Stimulated activated CD4-positive, alpha-beta T cell treated with anti-CD3 and anti-CD28 coated beads, Interleukin-1b, Interleukin-23, amount 100 ng/mL, for 4 hours (primary cell): ENCODE measurements at places on chromosomes 7 and 10.

DNA sequence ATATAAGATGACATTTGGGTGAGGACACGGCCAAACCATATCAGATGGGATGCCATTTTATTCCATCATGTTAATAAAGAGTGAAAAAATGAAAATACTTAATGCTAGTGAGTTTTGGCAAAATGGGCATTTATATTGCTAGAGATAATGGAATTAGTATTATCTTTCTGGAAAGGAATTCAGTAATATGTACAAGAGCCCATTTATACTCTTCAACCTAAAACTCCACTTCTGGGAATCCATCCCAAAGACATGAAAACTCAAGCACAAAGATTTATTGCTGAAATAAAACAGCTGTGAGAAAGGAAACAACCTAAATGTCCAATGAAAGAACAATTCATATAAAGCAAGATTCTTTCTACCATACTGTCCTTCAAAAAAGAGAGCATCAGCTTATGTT lies 96.0 kb upstream of the TMEM168 start:
- no peak for DNase-seq

GRCh38 chr10:22332116-22332692 lies 11.3 kb downstream of the BMI1 start:
- no peak for DNase-seq

- no peak for DNase-seq
Observed at GRCh38 chr10:98308669-98309365, 40.8 kb upstream of the LOXL4 start.

- no peak for DNase-seq
Observed at GRCh38 chr10:56646329-56647111, 285.5 kb upstream of the ZWINT start.

DNA sequence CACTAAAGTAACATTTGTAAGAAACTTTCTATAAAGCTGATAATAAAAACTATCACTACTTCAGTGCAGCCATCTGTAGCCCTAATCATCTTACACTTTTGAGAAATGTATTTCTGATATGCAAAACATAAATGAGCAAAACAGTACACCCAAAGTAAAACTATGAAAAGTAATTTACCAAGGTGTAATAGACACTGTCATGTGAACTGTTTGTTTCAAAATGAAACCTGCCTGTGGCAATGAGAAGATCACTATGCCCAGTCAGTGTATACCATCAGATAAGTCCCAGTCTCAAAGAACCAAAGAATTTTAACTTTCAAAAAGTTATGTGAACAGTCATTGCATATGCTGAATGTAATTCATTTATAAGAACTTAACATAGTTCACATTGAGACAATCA lies 398.1 kb downstream of the CDC14C start:
- no peak for DNase-seq

GRCh38 chr7:40288827-40289226 lies 154.0 kb downstream of the SUGCT start:
- no peak for DNase-seq

DNA sequence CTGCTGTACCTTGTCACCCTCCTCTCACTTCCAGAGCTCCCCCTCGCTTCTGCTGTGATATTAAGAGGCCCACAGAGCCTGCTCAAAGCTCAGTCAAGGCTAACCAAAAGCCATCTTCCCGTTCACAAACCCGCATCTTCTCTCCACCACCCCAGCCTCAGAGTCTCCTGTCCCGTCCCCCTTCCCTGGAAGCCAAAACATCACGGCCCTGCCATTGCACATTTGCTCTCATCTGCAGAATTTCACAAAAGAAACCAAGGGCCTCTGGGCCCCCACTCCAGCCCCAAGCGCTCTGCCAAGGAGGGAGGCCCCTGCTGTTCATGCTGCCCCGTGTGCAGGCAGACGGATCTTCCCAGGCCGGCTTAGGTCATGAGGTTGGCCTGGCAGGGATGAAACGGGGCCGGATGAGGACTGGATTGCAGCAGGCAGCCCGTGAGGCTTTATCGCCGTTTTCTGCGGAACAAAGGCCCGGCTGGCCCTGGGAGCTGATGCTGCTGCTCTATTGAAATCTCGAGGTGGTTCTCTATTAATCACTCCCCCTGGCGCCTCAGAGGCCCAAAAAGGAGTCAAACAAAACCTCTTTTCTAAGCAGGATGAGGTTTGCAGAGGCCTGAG lies 31.6 kb upstream of the FOXK1 start:
- DNase-seq = no peak

GRCh38 chr7:102270178-102270887 lies 16.3 kb upstream of the SH2B2 start:
- DNase-seq = no peak

GRCh38 chr7:130831817-130832481 lies 97.9 kb upstream of the KLF14 start:
- DNase-seq = no peak

- no peak for DNase-seq
Observed at GRCh38 chr7:84060760-84061261, 133.8 kb downstream of the SEMA3A start.

DNA sequence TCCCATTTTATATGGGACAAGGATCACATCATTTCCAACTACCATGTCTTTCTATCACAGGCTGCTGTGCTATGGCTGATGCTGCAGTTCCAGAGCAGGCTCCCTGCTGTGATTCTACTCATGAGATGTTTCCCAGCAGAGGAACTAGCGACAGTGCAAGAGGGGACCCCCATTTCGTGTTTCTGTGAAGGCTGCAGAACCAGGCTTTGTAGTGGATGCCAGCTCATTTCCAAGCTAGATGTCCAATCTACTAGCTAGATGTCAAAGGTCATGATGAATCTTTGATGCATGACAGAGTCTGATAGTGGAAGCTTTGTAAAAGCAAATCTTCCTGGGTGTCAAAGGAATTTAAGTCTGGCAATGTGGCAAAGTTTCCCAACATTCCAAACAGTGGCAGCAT lies 21.2 kb upstream of the MYO3A start:
- no peak for DNase-seq

GRCh38 chr7:17697128-17697881 lies 243.0 kb downstream of the SNX13 start:
- DNase-seq = no peak

DNA sequence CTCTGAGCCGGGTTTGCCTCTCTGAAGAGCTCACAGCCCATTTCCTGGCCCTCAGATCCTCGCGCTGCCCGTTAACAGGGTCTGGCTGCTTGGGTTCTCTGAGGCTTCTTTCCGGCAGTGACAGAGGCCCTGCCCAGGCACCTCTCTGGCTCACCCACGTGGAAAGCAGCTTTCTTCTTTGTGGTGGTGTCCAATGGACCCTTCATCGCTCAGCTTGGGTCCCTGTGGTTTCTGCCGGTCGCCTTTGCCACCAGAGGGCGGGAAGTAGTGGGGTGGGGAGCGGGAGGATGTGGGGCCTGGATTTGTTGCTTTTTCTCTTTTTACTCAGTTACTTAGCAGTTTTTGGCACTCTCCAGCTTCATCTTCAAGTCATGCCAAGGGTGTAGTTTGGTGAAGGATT lies 15.6 kb upstream of the JAKMIP3 start:
- no peak for DNase-seq

GRCh38 chr7:148856891-148857290 lies 27.2 kb downstream of the EZH2 start:
- no peak for DNase-seq

- DNase-seq = no peak
Observed at GRCh38 chr7:129499999-129500398, 2.3 kb upstream of the SMKR1 start.

DNA sequence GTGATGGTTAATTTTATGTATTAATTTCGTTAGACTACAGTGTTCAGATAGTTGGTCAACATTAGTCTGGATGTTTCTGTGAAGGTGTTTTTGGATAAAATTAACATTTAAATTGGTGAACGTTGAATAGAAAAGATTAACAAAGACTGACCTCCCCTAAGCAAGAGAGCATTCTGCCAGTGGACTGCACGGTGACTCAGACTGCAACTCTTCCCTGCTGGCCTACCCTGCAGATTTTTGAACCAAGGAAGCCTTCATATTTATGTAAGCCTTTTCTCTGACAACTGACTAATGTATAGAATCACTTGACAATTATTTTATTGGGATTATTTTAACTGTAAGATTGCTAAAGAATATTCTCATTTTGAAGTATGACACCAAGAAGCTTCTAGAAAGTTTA lies 7.9 kb upstream of the ZNF248 start:
- no peak for DNase-seq

DNA sequence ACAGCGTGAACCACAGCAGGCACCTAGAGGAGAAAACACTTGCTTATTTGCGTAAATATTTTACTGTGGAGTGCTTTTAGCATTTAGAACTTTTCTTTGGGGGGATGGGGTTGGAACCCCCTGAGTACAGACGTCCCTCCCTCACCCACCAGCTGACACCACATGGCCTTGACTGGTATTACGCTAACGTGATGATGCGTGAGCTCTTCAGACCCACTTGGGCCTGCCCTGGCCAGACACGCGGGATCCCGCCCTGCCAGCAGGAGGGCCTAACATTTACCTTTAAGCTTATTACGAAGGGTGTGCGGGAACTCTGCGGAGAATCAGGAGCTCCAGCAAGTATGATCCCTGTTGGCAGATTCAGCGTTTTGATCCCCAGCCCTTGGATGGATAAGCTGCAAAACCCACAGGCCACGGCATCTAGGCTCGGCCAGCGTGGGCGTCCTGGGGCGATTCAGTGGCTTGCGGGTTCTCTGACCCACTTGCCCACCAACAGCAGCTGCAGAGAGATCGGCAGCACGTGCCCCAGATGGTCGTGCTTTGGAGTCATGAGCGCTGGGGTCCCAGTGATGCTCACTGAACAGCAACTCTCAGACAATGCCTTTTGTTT lies 545.5 kb upstream of the FOXK1 start:
- DNase-seq = no peak

GRCh38 chr7:150717814-150718420 lies 1.5 kb downstream of the GIMAP1 start:
- no peak for DNase-seq

DNA sequence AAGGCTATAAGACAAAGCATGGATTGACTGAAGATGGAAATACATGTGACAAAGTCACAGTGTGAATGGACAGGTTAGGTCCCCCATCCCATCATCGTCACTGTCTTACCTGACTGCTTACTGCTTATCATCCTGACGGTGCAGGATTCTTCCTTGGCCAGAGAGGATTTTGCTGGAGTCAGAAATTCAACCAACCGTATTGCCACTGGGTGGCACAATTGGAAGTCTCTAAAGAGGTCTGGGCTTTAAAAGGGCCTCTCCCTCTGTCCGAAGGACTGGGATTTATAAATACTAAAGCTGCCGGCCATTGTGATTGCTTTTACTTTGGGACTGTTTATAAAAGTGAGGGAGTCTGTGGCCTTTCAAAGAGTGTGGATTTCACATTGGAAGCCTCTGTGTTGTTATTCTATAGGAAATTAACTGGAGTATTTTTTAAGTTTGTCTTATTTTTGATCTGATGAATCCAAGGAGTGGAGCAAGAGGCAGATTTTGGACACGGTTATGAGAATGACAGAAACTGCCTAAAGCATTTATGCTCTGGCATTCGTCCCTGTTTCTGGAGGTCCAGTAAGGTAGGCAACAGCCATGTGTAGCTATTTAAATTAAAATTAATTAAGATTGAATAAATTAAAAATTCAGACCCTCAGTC lies 113.3 kb upstream of the CREB5 start:
- no peak for DNase-seq

DNA sequence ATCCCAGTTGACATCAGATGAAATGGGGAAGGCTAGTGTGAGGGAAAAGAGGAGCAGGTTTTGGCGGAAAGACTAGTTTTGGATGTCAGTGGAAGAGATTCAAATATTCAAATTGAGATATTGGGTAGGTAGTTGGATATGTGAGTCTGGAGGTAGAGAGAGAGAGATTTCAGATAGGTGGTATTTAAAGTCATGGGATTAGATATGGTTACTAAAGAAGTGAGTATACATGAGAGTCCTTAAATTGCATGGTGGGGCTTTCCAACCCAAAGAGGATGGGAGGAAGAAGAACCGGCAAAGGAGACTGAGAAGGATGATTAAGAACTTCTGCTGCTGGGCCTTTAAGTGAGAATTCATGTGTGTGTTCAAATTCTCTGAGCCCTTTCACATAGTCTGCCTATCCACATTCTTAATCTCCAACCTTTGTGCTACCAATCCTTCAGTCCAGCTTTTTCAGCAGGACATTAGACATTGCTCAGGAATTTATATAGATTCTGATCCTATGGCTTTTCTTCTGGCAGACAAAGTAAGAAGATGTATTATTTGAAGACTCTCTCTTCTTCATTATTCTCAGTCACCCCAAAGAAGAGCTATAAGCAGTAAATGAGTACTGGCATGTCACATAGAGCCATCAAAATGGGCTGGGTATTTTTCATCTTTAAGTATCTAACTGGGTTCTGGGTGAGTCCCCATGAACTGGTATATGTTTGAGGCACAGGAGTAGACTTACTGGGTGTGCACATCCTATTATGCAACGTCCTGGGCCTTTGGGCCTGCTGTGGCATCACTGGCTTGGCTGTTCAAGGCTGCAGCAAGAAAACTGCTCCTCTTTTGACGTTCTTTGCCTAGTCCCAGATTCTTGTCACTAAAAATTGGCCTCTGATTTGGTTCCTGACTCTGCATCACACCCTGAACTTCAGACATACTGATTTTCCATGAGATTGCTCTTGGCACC lies 33.6 kb downstream of the ST7 start:
- no peak for DNase-seq

DNA sequence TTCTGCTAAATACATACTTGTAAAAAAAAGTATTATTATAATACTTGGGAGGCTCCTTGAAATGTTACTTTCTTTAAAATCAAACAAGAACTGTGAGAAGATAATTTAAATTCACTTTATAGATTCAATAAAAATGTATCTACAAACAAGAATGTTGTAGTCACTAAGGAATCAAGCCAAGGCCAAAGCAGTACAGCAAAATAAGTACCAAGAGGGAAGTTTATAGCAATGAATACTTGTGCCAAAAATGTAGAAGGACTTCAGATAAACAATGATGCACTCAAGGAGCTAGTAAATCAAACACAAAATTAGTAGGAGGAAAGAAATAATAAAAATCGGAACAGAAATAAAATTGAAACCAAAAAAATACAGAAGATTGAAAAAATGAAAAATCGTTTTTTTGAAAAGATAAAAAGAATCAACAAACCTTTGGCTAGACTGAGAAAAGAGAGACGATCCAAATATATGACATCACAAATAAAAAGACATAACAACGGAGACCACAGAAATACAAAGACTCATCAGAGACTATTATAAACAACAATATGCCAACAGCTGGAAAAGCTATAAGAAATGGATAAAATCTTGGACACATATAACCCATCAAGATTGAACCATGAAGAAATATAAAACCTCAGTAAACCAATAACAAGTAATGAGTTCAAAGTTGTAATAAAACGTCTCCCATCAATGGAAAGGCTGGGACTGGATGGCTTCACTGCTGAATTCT lies 286.0 kb upstream of the TMEM229A start:
- DNase-seq = no peak

GRCh38 chr7:92747041-92747835 lies 89.1 kb downstream of the CDK6 start:
- no peak for DNase-seq

- no peak for DNase-seq
Observed at GRCh38 chr7:152382244-152382643, 53.6 kb downstream of the KMT2C start.

GRCh38 chr7:117259615-117260014 lies 63.2 kb downstream of the WNT2 start:
- DNase-seq = no peak
